ENCODE measurements at places on chromosomes 6 and 20. TPM values are rescaled to one million over a fixed set of nuclear protein-coding genes. Genes with fewer than 3 reads are reported as not detected.
A peak's percentile ranks its signal among the peaks of the same experiment; 100 is the strongest.

- no peaks in the 10 kb centered on the region for H3K27me3 ChIP-seq
- no peaks in the 10 kb centered on the region for H3K4me1 ChIP-seq
- DNase-seq, result peak; percentile 53
- H3K36me3 ChIP-seq, result no peaks in the 10 kb centered on the region
Observed at GRCh38 chr6:136956590-136957544, 34.8 kb downstream of the SLC35D3 start.

Gene RGS17
- not detected for polyA plus RNA-seq

- H3K36me3 ChIP-seq, result no peaks in the 10 kb centered on the region
- H3K27ac ChIP-seq, result no peak overlapping the region
- no peak overlapping the region for H3K4me3 ChIP-seq
- no peaks in the 10 kb centered on the region for H3K27me3 ChIP-seq
- DNase-seq, result no peak
Observed at GRCh38 chr6:150352321-150353296, 16.2 kb upstream of the IYD start.

DNA sequence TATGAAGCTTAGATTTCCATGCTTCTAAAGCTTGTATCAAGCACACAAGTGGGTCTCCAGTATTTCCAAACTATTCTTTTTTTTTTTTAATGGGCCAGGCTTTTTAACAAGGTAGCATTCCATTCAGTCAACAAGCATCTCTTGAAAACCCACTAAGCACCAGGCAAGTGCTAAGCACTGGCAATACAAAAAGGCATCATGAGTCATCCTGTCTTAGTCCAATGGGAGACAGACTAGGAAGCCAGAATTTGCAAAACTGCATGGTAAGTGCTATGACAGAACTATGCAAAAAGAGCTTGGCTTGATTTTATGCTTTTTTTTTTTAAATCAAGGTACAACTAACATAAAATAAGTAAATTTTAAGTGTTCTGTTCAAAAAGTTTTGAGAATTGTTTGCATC is 109.3 kb upstream of the DST start:
- no peak for DNase-seq
- no peaks in the 10 kb centered on the region for H3K36me3 ChIP-seq
- no peak overlapping the region for H3K27ac ChIP-seq
- H3K4me1 ChIP-seq, result no peaks in the 10 kb centered on the region
- H3K27me3 ChIP-seq, result no peaks in the 10 kb centered on the region

GRCh38 chr20:45918182-45918737 is 6.3 kb upstream of the PLTP start:
- H3K4me1 ChIP-seq, result peaks cover 15% of the 10 kb centered on the region
- no peak overlapping the region for H3K4me3 ChIP-seq
- peak overlapping the region; percentile 51 for H3K27ac ChIP-seq
- H3K27me3 ChIP-seq, result no peaks in the 10 kb centered on the region

DNA sequence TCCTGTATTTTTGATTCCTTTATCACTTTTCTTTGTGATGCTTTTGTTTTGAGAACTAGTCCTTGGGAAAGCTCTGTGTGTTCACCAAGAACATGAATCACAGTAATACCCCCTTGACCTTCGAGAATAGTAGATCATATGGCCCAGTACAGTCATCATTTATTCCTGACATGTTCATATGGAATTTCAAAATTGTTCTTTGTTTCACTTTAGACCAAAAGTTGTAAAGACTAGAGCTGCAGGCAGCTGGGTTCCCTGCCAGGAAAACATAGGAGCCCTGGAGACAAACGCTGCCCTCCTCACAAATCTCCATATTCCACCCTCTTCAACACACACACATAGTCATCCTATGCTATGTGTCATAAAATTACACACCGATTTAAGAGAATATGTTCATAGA is 621.2 kb upstream of the EYS start:
- no peak for DNase-seq
- H3K27me3 ChIP-seq, result no peaks in the 10 kb centered on the region
- no peak overlapping the region for H3K27ac ChIP-seq
- no peaks in the 10 kb centered on the region for H3K4me1 ChIP-seq
- H3K4me3 ChIP-seq, result no peak overlapping the region

Gene HLA-DRB5
- 59.9 TPM for polyA plus RNA-seq

DNA sequence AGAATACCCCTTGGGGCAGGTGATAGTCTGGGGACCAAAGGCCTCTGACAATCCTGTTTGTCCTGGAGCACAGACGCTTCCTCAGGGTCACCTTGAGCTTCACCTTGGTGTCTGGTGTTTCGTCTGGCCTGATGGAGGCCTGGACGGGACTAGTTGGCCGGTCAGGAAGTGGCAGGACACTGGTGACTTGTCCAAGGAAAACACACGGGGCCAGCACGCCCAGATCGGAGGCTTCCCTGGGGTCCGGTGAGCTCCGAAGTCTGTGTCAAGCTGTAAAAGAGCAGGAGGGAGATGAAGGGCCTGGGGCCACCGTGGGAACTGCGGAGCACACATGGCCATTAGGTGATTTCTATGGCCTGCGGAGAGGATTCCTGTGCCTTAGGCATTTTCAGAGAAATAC is 67.9 kb downstream of the SMOC2 start:
- H3K27ac ChIP-seq, result no peak overlapping the region
- H3K36me3 ChIP-seq, result no peaks in the 10 kb centered on the region
- no peak for DNase-seq
- no peaks in the 10 kb centered on the region for H3K4me1 ChIP-seq
- H3K4me3 ChIP-seq, result no peak overlapping the region

DNA sequence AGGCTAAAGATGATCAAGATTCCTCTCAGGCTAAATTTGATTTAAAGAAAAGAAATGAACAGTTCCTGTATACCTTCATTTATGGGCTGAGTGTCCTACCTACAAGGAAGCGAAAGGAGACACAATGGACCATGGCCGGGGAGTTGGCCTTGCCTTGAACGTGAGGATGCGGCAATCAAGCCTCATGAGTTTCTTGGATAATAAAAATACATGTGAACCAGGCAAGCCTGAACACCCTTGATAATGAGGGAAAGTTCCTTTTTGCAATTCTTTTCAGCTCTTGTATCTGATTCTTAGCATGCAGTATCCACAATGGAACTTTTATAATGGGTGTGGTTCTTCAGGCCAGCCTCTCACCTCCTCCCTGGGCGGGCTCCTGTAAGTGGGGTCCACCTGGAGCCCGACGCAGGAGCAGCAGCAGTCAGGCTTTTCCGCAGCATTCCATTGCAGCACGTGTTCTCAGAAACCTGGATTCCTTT is 83.8 kb downstream of the RNASET2 start:
- H3K27me3 ChIP-seq, result no peaks in the 10 kb centered on the region
- no peaks in the 10 kb centered on the region for H3K36me3 ChIP-seq
- H3K4me1 ChIP-seq, result no peaks in the 10 kb centered on the region
- no peak for DNase-seq
- no peak overlapping the region for H3K27ac ChIP-seq

GRCh38 chr20:13292201-13292885 is 71.3 kb downstream of the ISM1 start:
- no peak overlapping the region for H3K27ac ChIP-seq
- no peaks in the 10 kb centered on the region for H3K36me3 ChIP-seq
- no peak overlapping the region for H3K4me3 ChIP-seq
- H3K4me1 ChIP-seq, result no peaks in the 10 kb centered on the region
- no peaks in the 10 kb centered on the region for H3K27me3 ChIP-seq
- DNase-seq, result no peak

DNA sequence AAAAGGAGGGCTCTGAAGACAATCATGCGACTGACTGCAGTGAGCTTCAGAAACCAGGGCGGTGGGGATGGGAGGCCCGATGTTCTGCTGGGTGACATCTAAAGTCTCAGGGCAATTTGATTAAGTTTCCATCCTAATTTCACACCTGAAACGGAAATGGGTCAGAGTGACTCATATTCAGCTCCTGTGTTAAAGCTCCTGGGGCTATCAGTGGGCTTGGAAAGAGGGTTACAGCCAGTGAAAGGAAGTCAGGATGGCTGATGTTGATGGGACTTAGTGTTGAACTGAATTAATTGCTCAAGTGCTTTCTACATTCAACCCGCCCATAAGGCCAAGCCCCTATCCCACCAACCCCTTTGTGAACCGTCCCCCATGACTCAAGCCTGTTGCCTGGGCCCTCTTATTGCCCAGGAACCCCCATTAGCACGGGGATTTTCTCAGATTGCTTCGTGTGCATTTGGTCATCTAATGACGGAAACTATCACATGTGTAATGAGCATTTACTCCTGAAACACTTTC is 47.1 kb upstream of the TBC1D7 start:
- no peaks in the 10 kb centered on the region for H3K27me3 ChIP-seq
- H3K27ac ChIP-seq, result no peak overlapping the region
- no peaks in the 10 kb centered on the region for H3K36me3 ChIP-seq
- H3K4me3 ChIP-seq, result no peak overlapping the region

DNA sequence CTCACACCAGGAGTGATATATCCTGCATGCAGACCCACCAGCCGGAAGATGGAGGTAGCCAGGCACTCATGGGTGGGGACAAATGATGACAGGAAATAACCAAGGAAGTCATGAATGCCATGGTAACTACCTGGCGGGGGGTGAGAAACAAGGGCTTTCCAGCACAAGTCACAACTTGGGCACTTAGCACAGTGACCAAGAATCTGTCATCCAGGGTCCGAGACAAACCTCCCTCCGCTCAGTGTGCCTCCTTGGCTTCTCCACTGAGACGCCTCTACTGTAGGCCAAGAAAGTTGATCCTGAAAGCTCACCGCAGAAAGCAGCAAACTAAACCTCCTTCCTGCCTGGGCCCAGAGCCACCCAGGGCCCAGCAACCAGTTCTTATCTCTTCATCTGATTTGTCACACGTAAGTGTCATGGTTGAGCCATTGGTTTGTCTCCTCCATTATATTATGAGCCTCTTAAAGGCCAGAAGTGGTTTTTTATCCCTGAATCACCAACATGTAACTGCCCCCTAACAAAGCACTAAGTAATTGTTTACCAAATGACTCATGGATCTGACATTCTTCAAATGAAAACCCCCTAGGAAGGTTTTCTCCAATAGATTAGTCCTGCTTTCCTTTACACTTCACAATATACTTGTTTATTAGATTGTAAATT is 84.3 kb upstream of the TAB2 start:
- no peaks in the 10 kb centered on the region for H3K4me1 ChIP-seq
- H3K27me3 ChIP-seq, result no peaks in the 10 kb centered on the region
- DNase-seq, result no peak
- no peak overlapping the region for H3K4me3 ChIP-seq

DNA sequence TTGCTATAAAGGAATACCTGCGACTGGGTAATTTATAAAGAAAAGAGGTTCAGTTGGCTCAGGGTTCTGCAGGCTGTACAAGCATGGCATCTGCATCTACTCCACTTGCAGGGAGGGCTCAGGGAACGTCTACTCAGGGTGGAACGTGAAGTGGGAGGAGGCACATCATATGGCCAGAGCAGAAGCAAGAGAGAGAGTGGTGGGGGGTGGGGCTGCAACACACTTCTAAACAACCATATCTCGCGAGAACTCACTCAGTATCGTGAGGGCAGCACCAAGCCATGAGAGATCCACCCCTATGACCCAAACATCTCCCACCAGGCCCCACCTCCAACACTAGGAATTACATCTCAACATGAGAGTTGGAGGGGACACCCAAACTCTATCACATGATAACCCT is 109.8 kb upstream of the SCAF8 start:
- no peak overlapping the region for H3K4me3 ChIP-seq
- no peaks in the 10 kb centered on the region for H3K27me3 ChIP-seq
- no peak for DNase-seq
- no peak overlapping the region for H3K27ac ChIP-seq

Data from kidney (tissue), 22 donors.